ENCODE measurements at places on chromosomes 11 and 22. TPM values are rescaled to one million over a fixed set of nuclear protein-coding genes. Genes with fewer than 3 reads are reported as not detected.

TMPRSS13 gene
- total RNA-seq = not detected

MRGPRE gene
- total RNA-seq = not detected

CDC45 gene
- total RNA-seq = 26.5 TPM

FOLH1 gene
- total RNA-seq = 0.33 TPM

PHETA2 gene
- 14.6 TPM for total RNA-seq

RBMXL2 gene
- not detected for total RNA-seq

FXYD2 gene
- total RNA-seq = 2.3 TPM

OR52K1 gene
- total RNA-seq = not detected
